ENCODE measurements at places on chromosomes 7 and 10.
A peak's percentile ranks its signal among the peaks of the same experiment; 100 is the strongest.

GRCh38 chr10:103829838-103830465 lies 25.4 kb downstream of the SH3PXD2A start:
- DNase-seq: no peak

GRCh38 chr7:2567679-2568278 lies 9.0 kb downstream of the IQCE start:
- DNase-seq: no peak

GRCh38 chr7:39360038-39360437 lies 206.2 kb upstream of the YAE1 start:
- DNase-seq: no peak

GRCh38 chr10:124129471-124129870 lies 36.1 kb upstream of the CHST15 start:
- DNase-seq: no peak

GRCh38 chr7:139981511-139981895 lies 81.2 kb downstream of the PARP12 start:
- no peak for DNase-seq

- DNase-seq: peak; percentile 32
Measured at GRCh38 chr7:926061-927030, 28.1 kb downstream of the ADAP1 start.

DNA sequence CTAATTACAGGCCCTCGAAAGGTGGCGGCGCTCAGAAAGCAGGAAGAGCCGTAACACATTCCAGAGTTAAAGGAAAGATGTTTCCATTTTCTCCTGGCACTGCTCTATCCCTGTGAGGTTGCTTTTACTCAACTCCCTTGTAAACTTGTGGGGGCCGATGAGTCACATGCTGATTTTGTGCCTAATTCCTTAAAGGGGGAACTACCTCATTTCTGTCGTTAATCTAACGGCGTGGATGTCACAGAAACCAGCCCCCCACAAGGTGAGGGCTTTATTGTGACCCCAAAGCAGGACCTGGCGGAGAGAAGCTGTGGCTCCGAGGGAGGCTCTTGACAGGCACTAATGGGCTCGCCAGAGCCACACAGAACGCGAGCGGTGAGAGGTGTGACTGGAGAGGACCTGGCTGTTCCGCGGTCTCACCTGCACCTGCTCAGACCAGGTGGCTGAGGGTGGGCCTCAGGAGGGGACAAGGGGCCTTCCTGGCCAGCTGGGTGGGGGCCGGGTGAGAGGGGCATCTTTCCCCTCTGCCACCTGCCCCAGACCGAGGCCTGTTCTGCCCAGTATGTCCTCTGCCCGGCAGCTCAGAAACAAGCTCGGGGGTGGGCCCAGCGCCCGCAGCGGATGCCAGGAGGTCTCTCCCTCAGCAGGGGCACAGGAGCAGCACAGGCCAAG lies 50.9 kb downstream of the CALML3 start:
- no peak for DNase-seq

- DNase-seq: no peak
Measured at GRCh38 chr7:95028683-95029082, 121.3 kb downstream of the PPP1R9A start.

DNA sequence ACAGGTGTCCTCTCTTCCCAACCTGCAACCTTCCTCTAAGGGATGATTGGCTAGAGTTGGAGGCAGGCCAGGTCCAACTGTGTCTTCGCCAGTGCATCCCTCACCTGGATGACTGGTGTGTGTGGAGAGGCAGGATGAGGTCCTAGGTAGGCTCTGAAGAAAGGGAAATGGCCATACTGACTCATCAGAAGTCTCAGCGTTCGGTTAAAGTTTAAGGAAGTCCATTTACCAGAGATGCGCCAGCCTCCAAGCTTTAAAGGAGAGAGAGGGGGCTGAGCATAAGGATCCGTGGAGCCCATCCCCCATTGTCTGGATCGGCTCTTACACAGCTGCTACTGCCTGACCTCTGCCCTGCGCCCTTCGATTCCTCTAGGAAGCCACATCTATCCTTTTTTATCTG lies 4.4 kb downstream of the KEL start:
- no peak for DNase-seq

- no peak for DNase-seq
Measured at GRCh38 chr7:82617156-82617555, 173.6 kb upstream of the CACNA2D1 start.

DNA sequence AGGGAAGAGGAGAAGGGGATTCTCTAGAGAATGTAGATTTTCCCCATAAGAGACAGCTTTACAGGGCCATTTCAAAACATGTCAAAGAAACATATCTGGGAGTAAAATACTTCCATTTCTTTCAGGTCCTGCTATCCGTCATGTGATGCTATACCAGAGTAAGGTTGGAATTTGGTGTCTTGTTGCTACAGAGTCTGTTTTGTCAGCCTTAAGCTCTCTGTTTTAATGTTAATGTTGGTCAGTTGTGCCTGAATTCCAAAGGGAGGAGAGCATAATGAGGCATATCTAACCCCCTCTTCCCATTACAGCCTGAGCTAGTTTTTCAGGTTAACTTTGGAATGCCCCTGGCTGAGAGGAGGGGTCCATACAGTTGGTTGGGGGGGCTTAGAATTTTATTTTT lies 94.7 kb upstream of the CCDC71L start:
- DNase-seq: no peak

DNA sequence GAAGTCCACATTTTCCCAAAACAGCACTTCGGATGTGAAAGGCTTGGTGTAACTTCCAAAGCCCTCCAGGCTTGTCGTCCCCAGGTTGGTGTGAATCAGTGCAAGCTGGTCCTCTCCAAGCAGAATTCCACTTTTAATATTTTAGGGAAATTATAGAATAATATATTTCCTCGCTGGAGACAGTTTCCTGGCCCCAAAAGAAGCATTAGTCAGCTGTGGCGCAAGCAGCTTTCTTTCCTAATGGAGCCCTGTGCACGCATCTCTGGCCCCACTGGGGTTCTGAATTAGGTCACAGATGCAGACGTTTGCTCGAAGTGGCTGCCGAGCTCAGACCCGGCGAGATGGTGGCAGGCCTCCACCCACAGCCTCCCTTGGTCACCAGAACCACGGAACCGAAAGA lies 33.3 kb upstream of the MNX1 start:
- no peak for DNase-seq

Measured in activated T-cell treated with anti-CD3 and anti-CD28 coated beads, Interleukin-2, amount 50 U/mL, for 24 hours (primary cell).